ENCODE measurements at places on chromosomes 13 and 19.

DNA sequence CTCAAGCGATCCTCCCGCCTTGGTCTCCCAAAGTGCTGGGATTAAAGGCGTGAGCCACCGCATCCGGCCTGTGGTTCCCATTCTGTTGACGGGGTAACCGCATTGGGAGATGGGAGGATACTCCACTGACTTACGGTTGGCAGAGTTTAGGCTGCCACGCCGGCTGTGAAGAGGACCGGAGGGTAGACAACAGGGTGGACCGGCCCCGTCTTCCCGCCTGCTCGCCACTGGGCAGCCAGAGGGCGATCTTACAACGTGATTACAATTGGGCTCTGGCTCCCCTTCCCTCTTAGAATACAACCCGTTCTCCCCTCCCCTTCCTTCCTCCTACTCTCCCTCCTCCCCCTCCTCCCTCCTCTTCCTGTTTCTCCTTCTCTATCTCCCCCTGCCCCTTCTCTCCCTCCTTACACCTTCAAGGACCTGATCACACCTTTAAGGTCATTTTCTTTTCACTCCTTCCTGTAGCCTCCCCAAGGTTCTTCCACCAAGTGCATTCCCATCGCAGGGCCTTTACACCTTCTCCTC is 957 bp upstream of the CCDC194 start:
- no peak for DNase-seq

DNA sequence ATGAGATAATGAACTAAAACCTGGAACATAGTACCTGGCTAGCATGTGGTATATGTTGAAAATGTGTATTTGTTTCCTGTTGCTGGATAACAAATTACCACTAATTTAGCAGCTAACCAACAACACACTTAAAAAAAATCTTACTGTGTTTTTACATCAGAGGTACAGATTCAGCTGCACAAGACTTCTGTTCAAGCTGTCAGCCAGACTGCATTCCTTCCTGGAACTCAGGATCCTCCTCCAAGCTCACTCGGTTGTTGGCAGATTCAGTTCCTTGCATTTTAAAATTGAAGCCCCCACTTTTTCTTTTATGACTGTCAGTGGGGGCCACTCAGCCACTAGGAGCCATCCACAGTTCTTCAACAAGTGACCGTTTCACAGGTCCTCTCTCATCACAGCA is 246.9 kb upstream of the DACH1 start:
- DNase-seq: no peak

DNA sequence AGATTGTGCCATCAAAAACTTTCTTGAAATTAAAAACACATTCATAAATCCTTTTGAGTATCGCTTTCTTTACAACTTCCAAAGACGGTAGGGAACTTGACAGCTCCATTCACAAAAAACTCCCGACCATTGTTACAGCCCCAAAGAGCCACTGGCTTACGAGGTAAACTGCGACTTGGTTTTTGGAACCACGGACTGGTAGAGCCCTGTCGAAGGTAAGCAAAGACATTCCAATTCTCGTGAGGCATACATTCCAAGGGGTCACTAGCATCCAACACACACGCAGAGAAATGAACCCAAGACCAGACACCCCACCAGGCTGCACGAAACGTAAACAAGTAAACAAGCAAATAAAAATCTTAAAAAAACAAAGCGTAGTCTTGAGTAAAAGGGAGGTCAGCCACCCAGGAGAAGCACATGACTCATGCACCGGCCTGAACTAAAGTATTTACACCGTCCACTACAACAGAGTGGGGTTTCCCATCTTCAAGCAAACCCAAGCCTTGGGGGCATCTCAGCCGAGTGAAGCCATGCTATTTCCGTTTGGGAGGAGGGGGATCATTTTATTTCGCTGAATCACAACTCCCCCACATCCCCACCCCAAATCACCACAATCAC is 1.4 kb downstream of the BRD4 start:
- no peak for DNase-seq

GRCh38 chr13:19156013-19156825 is 25.4 kb downstream of the TUBA3C start:
- no peak for DNase-seq

DNA sequence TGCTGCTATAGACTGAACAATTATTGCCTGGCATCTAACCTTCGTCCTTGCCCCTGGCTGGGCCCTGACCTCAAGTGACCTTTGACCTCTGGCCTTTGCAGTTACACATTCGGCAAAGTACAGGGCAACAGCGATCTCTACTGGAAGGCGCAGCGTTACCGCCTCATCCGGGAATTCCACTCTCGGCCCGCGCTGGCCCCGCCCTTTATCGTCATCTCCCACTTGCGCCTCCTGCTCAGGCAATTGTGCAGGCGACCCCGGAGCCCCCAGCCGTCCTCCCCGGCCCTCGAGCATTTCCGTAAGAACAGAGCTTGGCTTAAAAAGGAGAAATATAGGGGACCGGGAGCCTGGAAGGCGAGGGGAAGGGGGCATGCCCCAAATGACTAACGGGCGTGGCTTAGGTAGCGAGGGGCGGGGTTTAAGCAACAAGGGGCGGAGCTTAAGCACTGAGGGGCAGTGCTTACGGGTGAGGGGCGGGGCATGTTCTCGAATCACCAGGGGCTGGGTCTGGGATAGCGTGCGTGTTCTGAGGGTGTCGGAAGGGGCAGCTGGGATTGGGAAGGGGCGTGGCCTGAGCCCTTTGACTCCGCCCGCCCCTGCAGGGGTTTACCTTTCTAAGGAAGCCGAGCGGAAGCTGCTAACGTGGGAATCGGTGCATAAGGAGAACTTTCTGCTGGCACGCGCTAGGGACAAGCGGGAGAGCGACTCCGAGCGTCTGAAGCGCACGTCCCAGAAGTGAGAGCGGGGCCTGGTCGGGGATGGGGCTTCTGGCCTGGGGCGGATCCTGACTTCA is 52.7 kb downstream of the TRPM4 start:
- peak; percentile 55 for DNase-seq
